Fibroblast of skin of right quadriceps (primary cell): ENCODE measurements at places on chromosomes 2 and 18.

DNA sequence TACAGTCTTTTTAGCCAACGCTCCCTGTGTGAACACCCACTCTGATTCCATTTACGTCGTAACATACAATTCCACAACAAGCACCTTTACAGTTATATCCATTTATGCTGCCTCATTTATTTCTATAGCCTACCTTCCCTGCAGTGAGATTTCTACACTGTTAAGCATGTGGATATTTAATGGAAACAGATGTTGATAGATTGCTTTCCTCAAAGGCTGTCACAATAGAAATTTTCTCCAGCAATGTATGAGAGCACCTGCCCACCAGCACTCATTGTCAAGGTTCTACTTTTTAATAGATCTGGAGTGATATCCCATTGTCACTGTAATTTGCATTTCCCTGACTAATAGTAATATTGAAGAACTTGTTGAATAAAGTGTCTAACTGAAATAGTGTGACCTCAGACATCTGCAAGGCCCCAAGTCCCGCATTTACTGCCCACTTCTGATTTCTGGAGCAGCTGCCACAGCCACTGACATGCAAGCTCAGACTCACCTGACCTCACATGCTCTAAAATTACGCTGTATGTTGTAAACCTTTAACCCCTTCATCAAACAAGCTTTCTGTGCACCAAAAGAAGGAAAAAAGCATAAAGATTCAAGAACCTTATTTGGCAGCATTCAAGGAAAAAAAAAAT, 295.1 kb downstream of the CNTNAP5 start:
- no peak for DNase-seq

DNA sequence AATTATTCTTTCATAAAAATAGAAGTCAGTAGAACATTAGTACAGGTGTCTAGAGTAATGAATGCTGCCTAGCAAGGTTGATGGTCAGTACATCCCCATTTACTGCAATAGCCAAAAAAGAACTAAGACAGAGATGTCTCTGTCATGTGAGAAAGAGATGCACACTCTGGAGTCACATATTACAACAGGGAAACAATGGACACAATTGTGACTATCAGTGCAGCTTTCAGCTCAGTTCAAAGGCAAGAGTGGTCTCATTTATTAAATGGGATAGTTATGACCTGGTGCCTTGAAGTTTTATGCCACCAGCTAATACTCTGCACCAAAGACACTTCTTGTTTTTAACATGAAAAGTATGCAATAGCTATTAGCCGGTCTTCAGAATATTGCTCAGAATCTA, 194.9 kb upstream of the CHAC2 start:
- DNase-seq: no peak

DNA sequence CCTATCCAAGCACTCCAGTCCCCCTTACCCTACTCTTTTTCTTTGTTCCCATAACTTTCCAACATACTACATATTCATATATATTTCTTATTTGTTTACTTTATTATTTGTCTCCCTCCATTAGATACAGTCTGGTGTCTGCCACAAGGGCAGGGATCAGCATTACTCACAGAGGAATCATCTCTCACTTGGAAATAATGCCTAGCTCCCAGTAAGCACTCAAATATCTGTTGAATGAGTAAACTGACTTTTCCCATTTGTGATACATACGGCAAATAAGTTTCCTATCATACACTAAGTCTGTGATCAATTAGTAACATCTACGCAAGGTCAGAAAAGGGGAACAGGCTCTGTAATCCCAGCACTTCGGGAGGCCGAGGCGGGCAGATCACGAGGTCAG, 18.7 kb downstream of the C1D start:
- DNase-seq: peak; percentile 79

- DNase-seq: no peak
Observed at GRCh38 chr2:77602771-77603170, 80.6 kb upstream of the LRRTM4 start.

GRCh38 chr2:88170472-88170892, 336 bp downstream of the THNSL2 start:
- peak; percentile 8 for DNase-seq

DNA sequence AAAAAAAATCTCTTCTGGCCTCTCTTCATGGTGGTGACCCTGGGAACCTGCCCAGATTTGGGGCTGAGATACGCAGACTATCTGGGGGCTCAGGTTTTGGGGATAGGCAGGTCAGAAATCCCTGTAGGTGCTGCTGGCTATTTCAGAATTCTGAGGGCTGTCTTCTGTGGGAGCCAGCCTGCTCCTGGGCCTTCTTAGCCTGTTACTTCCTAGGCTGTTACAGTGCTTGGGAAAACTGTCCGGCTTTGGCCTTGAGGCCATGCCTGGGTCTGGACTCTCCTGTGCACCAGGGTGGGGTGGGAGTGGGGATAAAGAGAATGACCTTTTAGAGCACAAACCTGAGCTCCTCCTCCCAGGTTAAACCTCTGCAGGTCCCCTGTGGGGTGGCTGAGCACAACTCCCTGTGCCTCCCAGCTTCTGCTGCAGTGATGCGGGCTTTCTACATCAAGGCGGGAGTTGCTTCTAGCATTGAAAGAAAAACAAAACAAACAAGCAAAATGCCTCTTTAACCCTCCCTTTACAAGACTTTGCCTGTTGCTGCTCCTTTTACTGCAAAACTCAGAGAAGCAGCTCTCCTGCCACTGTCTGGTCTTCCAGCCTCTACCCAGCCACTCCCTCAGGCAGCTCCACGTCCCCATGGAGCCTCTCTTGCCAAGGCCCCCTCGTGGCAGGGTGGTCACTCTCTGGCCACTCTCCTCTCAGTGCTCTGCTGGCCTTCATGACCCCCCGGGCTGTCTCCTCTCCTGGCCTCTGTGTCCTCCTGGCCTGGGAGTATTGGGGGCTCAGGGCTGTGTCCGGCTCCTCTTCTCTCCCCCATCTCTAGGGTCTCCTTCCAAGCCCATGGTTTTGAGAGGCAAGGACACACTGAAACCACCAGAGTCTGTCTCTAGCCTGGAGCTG, 293.0 kb upstream of the HS6ST1 start:
- DNase-seq: no peak

DNA sequence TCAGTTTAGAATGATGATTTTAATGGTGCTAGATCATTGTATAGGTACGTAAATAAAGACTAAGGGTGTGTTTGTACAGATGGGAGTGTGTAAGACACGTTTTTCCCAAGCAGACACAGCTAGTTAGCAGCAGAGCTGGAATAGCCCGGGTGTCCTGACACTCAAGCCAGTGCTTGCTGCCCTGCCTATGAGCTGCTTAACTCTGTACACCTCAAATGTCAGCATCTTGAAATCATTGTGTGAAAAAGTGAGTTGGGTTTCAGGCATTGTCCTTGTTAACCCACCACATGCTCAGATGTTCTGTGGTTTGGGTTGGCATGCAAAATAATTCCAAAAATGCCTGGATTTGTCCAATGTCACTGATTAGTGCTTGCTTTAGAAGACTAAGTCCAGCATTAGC, 13.0 kb upstream of the TET3 start:
- peak; percentile 17 for DNase-seq

GRCh38 chr2:20452551-20452950, 5.7 kb downstream of the RHOB start:
- DNase-seq: no peak

DNA sequence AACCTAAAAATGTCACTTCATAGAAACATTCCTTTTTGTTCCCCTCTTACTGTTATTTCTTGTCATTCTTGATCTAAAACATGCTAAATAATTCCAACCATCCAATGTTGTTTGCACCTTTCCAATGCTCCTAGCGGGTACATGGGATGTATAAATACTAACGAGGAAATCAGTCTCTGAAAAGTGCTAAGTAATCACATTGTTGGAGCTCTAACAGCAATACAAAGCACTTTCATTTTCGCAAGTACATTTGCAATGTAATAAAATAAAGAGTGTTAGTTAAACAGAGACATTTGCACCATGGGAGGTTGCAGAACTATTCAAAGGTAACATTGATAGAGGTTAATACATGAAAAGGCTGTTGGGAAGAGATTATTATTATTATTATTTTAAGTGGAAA, 286.2 kb upstream of the ACVR2A start:
- no peak for DNase-seq

GRCh38 chr2:9710311-9710710, 79.5 kb upstream of the YWHAQ start:
- DNase-seq: no peak

GRCh38 chr2:235115521-235115920, 163.7 kb downstream of the SH3BP4 start:
- DNase-seq: no peak

DNA sequence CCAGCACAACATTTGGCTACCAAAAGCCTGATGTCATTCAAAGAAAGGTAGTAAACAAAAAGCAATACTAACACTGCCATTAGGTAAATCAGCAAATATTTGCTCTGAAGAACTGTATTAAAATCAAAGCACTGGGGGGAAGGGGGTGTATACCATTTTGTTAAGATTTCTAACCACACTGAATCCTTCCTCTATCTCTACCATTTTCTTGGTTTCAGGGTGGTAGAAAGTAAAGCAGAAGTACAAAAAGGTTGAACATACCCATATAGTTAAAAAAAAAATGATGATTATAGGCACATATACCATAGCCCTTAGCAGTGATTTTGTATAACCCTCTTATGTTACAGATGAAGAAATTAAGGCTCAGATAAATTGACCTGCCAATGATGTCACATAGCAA, 437.6 kb downstream of the ZEB2 start:
- no peak for DNase-seq

DNA sequence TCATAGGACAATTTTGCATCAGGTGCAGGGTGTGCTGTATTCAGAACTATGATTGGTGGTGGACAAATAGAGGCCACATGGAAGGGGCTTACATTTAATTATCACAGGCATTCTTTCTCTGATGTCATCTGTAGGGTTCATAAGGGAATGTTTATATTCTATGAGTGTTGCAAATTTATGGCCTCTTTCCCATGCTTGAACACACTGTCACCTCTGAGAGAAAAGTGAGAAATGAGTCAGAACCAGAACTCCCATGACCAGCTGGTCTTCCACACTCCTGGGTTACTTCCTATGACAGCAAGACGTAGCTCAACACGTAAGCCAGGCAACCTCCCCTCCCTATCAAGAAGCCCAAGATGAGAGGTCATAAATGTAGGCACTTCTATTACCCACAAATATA, 310.8 kb downstream of the PIEZO2 start:
- peak; percentile 83 for DNase-seq

DNA sequence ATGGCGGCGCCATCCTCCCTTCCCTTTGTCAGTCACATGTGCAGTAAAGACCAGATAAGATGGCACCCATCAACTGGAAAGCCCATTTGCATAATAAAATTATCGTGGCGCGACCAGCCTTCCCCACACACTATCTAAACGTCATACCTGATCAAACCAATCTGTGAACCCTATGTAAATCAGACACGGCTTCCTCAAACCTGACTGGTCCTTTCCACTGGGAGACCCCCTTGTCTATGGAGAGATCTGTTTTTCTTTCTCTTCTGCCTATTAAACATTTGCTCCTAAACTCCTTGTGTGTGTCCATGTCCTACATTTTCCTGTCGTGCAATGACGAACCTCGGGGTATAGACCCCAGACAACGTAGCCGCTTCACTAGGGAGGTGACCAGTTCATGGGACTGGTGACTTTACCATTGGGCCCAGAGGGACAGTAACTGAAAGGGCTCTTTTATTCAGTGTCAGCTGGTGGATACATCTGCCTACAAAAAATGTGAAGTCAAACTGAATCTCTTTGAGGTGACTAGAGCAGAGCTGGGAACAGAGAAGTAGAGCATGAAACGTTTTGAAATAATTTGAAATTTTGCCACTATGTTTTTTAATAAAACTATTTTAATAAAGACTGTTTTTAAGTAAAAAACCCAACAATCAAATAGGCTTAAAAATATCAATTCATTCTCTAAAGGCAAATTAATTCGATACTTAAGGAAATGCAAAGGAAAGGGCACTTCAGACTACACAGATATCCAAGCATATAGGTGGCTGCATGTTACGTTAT, 87.5 kb downstream of the SOCS6 start:
- no peak for DNase-seq

GRCh38 chr2:109378682-109379081, 235.1 kb downstream of the SEPTIN10 start:
- no peak for DNase-seq

DNA sequence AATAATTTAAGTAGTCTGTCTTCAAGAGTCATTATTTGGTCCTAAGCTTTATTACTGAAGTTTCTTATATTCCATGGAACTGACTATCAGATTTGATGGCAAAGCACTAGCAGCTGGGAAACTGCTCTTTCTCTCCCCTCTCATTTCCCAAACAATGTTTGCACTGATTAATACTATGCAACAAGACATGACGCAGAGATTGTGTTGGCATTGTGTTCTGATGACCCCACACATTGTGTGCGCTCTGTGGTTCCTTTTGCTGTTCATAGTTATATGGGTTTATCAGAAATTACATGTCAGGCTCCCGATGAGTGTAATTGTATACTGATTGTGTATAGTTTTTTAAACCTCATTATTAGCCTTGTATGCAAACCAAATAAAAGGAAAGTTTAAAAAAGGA, 331.6 kb upstream of the FANCL start:
- DNase-seq: no peak

DNA sequence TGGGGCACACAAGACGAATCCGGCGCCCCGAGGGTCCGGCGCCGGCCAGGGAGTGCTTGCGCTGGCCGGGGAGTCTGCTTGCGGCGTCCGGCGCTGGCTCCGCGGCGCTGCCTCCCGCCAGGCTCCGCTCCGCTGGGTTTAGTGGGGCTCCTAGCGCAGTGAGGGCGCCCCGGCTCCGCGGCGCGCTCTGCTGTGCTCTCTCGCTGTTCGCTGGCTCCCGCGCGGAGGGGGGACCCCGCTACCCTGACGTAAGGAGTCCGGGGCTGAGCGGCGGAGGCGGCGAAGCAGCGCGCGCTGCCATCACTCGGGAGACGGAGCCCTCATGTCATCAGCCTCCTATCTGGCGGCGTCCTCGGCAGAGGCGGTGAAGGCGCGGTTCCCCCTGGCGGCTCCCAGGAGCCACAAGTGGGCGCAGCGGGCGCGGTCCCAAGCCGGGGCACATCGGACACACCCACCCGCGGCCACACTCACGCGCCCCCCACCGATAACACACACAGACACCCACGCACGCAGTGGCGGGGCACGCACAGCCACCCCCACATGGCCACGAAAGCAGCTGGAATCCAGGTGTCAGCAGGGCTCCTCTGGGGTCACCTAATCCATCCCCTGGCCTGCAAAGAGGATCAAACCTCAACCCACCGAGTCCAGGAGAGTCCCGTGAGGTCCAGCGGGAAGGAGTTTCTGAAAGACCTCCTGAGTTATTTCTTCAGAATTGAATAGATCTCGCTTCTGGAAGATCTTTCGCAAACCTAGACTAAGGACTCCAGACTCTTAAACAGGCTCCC, at the start of gene C1QL2:
C1QL2 (minus strand) TSS at position 189 of the 785 bp plus-strand sequence. CDS start 482 bp downstream, outside the sequence.
- DNase-seq: no peak

DNA sequence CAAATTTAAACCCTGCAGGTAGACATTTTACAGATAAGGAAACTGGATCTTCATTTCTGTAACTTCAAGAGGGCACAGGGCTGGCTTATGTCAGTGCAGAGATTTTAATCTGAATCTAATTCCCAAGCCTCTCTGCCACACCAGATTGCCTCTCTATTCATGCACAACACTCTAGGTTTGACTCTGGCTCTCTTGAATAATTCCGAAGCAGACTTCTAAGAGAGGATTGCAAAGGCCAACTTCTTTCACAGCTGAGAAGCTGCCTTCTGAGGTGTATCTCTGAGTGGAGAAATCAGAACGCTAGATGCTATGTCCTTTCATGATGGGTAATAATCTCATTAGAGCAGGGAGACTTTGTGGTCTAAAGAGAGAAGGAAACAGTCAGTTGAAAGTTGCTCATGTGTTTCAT, 20.1 kb upstream of the MGAT5 start:
- DNase-seq: no peak

- no peak for DNase-seq
Observed at GRCh38 chr2:229438430-229439159, 167.5 kb upstream of the PID1 start.
